Mesothelial cell of epicardium (in vitro differentiated cells): ENCODE measurements at places on chromosomes 2 and 18.
A peak's percentile ranks its signal among the peaks of the same experiment; 100 is the strongest.

DNA sequence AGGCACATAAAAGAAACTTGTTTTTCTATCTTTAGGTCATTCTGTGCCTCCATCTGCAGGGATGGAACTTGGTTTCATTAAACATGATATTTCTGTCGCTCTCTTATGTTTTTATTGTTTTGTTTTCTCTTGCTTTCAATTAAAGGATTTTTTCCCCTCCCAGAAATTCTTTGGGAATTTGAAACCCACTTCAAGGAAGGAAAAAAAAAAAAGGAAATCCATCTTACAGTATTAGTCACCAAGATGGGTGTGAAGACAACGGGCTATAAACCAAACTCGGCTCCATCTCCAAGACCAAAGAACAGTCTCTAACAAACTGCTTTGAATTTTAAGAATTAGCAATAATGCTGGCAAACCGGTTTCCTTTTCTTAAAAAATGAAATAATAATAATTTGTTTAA is 244.1 kb downstream of the BCL11A start:
- no peak for DNase-seq
- H3K4me3 ChIP-seq, result no peak overlapping the region
- no peaks in the 10 kb centered on the region for H3K27me3 ChIP-seq
- H3K27ac ChIP-seq, result peak overlapping the region; percentile 75

GRCh38 chr18:68436485-68436884 is 278.4 kb downstream of the TMX3 start:
- H3K27ac ChIP-seq, result no peak overlapping the region
- H3K36me3 ChIP-seq, result no peaks in the 10 kb centered on the region
- DNase-seq, result no peak
- H3K27me3 ChIP-seq, result no peaks in the 10 kb centered on the region
- H3K4me3 ChIP-seq, result no peak overlapping the region

DNA sequence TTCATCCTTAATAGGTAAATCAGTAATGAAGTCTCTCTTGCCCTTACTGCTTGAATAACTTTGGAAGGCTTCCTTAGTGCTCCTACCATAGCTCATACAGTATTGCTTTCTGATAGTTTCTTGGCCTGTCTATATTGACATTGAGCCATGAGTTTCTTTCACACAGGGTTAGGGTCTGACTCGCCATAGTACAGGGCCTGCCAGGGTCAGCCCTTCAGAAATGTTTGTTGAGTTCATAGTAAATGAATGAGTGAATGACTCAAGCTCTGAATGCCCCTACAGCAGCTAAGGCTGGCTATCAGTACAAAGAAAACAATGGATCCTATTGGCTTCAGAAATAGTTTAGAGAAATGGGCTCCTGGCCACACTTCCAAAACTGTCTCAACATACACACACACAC is 65.0 kb upstream of the LRATD1 start:
- H3K4me1 ChIP-seq, result peaks cover 5% of the 10 kb centered on the region
- no peaks in the 10 kb centered on the region for H3K36me3 ChIP-seq
- no peaks in the 10 kb centered on the region for H3K27me3 ChIP-seq
- no peak overlapping the region for H3K27ac ChIP-seq

GRCh38 chr2:19072161-19072560 is 286.3 kb downstream of the OSR1 start:
- H3K36me3 ChIP-seq, result no peaks in the 10 kb centered on the region
- peaks cover 6% of the 10 kb centered on the region for H3K4me1 ChIP-seq
- no peak for DNase-seq

GRCh38 chr18:70920840-70921374 is 632.1 kb downstream of the SOCS6 start:
- no peaks in the 10 kb centered on the region for H3K4me1 ChIP-seq
- no peak overlapping the region for H3K4me3 ChIP-seq
- DNase-seq, result no peak
- H3K27me3 ChIP-seq, result peaks cover 11% of the 10 kb centered on the region
- H3K36me3 ChIP-seq, result no peaks in the 10 kb centered on the region

GRCh38 chr2:159177957-159178356 is 108.5 kb downstream of the WDSUB1 start:
- peaks cover 64% of the 10 kb centered on the region for H3K36me3 ChIP-seq
- DNase-seq, result no peak
- H3K27me3 ChIP-seq, result no peaks in the 10 kb centered on the region
- H3K4me3 ChIP-seq, result no peak overlapping the region
- peaks cover 26% of the 10 kb centered on the region for H3K4me1 ChIP-seq

DNA sequence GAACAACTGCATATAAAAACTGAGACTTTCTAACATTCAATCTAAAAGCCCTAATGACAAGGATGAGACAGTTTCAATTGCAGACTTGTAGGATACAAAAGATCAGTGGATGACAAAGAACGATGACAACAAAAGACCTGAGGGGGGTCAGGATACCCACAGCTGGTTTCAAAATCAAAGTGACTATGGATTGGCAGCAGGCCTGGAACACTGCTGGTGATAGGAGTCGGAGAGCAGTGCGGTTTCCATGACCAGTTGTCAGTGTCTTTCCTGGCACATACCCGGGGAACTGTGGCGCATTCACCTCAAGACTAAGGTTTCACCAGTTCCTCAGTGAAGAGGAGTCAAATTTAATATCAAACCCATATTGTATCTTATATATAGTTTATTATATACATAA is 42.0 kb downstream of the EHD3 start:
- no peak for DNase-seq
- H3K4me3 ChIP-seq, result no peak overlapping the region
- peaks cover 51% of the 10 kb centered on the region for H3K4me1 ChIP-seq
- H3K27ac ChIP-seq, result no peak overlapping the region
- H3K27me3 ChIP-seq, result no peaks in the 10 kb centered on the region

DNA sequence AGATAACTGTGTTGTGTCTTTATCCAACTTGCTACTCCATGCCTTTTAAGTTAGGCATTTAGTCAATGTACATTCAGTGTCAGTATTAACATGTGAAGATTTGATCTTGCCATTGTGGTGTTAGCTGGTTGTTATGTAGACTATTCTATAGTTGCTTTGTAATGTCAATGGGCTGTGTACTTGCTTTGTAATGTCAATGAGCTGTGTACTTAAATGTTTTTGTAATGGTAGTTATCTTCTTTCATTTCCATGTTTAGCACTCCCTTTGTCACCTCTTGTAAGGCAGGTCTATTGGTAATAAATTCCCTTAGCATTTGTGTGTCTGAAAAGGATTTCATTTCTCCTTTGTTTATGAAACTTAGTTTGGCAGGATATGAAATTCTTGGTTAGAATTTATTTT is 53.4 kb downstream of the MC4R start:
- no peaks in the 10 kb centered on the region for H3K36me3 ChIP-seq
- H3K4me3 ChIP-seq, result no peak overlapping the region
- no peaks in the 10 kb centered on the region for H3K4me1 ChIP-seq

DNA sequence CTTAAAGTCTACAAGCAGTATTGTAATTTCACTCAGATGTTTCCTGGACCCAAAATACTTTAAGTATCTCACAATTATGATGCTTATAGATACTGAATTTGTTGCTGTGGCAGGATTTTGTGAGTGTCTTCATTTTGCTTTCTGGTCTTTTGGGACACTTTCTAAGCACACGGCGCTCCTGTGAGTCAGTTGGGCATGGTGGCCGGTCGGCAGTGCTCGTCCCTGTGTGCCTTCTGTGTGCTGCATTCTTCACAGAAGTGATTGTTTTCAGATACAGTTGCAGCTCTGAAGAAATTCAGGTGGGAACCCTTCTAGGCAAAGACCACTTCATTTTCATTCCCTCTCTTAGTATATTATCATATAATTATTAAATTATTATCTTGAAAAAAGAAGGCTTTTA is 273.3 kb downstream of the ZNF407 start:
- no peak for DNase-seq
- peaks cover 11% of the 10 kb centered on the region for H3K4me1 ChIP-seq
- H3K27me3 ChIP-seq, result no peaks in the 10 kb centered on the region
- H3K36me3 ChIP-seq, result no peaks in the 10 kb centered on the region
- no peak overlapping the region for H3K27ac ChIP-seq

GRCh38 chr2:151138507-151138906 is 123.2 kb downstream of the RBM43 start:
- no peak for DNase-seq
- peak overlapping the region; percentile 50 for H3K27ac ChIP-seq
- H3K27me3 ChIP-seq, result no peaks in the 10 kb centered on the region
- H3K36me3 ChIP-seq, result no peaks in the 10 kb centered on the region
- H3K4me3 ChIP-seq, result no peak overlapping the region

GRCh38 chr2:86338778-86339295 is 1.4 kb upstream of the REEP1 start:
- H3K4me3 ChIP-seq, result no peak overlapping the region
- H3K27ac ChIP-seq, result no peak overlapping the region
- peaks cover 2% of the 10 kb centered on the region for H3K36me3 ChIP-seq
- H3K27me3 ChIP-seq, result peaks cover 86% of the 10 kb centered on the region

GRCh38 chr2:134142341-134142738 is 111.5 kb upstream of the MGAT5 start:
- H3K27ac ChIP-seq, result no peak overlapping the region
- H3K36me3 ChIP-seq, result peaks cover 2% of the 10 kb centered on the region
- no peak overlapping the region for H3K4me3 ChIP-seq
- peaks cover 9% of the 10 kb centered on the region for H3K4me1 ChIP-seq
- no peaks in the 10 kb centered on the region for H3K27me3 ChIP-seq

DNA sequence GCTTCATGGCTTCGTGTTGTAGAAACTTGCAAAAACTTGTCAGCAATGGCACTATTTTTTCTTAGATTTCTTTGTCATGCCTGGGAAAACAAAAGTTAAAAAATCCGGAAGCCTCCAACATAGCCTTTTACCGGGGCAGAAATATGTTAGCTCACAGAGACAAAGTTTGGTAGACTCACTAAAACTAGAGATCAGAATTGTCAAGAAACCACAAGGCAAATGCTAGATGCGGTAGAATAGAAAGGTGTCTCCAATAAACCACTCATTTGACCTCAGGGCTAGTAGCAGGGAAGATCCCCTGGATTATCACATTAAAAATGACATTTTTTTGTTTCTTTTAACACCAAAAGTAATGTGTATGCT is 405 bp downstream of the CASP10 start:
- H3K4me3 ChIP-seq, result peak overlapping the region; percentile 62
- H3K4me1 ChIP-seq, result peaks cover 11% of the 10 kb centered on the region
- H3K27ac ChIP-seq, result no peak overlapping the region
- no peak for DNase-seq

DNA sequence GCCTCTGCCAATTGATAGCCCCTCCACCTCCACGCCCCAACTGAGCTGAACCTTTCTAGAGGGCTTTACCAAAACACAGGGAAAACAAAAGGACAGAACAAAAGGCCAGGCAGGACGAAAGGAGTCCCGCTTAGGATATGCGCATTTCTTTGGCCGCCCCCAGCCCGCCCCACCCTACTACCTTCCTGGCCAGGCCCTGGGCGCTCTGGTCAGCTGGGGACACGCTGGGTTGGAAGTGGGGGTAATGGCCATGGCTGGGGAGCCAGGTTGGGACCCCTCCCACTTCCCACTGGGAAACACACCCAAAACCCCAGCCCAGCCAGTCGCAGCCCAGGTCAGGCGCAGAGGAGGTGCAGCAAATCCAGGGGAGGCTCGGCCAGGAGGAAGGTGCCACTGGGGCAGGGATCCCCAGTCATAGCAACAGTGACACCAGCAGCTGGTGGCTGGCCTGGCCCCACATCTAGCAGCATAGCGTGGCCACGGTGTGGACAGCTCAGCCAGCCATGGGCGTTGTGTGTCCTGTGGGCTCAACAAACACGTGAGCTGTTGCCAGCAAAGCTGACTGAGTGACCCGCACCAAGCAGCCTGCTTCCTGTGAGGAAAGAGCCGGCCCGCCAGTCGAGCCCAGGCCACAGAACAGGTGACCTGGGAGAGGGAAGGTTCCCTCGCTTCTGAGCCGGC is 24.6 kb upstream of the B3GNT7 start:
- peaks cover 23% of the 10 kb centered on the region for H3K4me1 ChIP-seq
- no peak for DNase-seq
- peaks cover 4% of the 10 kb centered on the region for H3K36me3 ChIP-seq

DNA sequence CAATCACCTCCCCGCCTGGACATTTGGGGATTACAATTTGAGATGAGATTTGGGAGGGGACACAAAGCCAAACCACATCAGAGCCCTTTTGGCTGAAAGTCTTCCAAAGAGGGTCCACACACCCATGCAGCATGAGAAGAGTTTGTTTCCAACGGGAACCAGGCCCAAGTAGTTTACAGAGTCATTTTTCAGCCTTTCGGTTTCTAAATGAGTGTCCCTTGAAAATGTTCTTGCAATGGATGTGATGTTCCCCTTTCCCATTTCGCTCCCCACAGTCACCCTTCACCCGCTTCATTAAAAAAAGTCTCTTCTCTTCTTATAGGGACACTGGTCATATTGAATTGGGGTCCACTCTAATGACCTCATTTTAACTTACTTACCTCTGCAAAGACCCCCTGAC is 157.4 kb downstream of the ARL4C start:
- no peak overlapping the region for H3K27ac ChIP-seq
- DNase-seq, result no peak

GRCh38 chr18:73556904-73557303 is 590.7 kb downstream of the FBXO15 start:
- H3K27me3 ChIP-seq, result no peaks in the 10 kb centered on the region
- no peaks in the 10 kb centered on the region for H3K4me1 ChIP-seq
- H3K36me3 ChIP-seq, result no peaks in the 10 kb centered on the region

DNA sequence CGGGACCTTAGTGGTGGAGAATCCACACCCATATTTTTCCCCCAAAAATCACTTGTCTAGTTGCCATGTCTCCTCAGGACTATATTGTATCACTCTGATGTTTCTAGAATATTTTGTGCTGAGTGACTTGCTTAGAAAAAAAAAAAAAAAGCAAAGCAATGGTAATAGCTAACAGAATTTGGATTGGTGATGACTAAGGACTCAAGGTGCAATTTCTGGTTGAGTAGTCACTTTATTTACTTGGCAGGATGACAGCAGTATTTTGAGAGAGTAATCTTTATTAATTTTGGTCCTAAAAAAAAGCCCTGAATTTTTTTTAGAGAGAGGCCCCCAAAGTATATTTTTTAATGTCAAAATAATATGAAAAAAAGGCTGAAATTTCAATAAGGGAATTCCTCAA is 32.8 kb upstream of the MYO3B start:
- no peaks in the 10 kb centered on the region for H3K27me3 ChIP-seq
- no peak overlapping the region for H3K4me3 ChIP-seq
- no peaks in the 10 kb centered on the region for H3K36me3 ChIP-seq
- DNase-seq, result no peak

- no peak for DNase-seq
- no peak overlapping the region for H3K4me3 ChIP-seq
- peaks cover 25% of the 10 kb centered on the region for H3K4me1 ChIP-seq
- H3K36me3 ChIP-seq, result no peaks in the 10 kb centered on the region
Observed at GRCh38 chr2:146997488-146997887, 847.3 kb upstream of the ACVR2A start.

GRCh38 chr2:185372188-185372587 is 366.4 kb upstream of the FSIP2 start:
- no peaks in the 10 kb centered on the region for H3K27me3 ChIP-seq
- H3K36me3 ChIP-seq, result no peaks in the 10 kb centered on the region
- H3K27ac ChIP-seq, result no peak overlapping the region

GRCh38 chr2:124254621-124255020 is 229.5 kb downstream of the CNTNAP5 start:
- H3K27me3 ChIP-seq, result no peaks in the 10 kb centered on the region
- no peak overlapping the region for H3K4me3 ChIP-seq
- no peak for DNase-seq
- peaks cover 4% of the 10 kb centered on the region for H3K4me1 ChIP-seq
- no peak overlapping the region for H3K27ac ChIP-seq
